ENCODE measurements at places on chromosomes 4 and X.

GRCh38 chr4:56086073-56086541 lies 137.4 kb downstream of the CEP135 start:
- peak; percentile 17 for DNase-seq

DNA sequence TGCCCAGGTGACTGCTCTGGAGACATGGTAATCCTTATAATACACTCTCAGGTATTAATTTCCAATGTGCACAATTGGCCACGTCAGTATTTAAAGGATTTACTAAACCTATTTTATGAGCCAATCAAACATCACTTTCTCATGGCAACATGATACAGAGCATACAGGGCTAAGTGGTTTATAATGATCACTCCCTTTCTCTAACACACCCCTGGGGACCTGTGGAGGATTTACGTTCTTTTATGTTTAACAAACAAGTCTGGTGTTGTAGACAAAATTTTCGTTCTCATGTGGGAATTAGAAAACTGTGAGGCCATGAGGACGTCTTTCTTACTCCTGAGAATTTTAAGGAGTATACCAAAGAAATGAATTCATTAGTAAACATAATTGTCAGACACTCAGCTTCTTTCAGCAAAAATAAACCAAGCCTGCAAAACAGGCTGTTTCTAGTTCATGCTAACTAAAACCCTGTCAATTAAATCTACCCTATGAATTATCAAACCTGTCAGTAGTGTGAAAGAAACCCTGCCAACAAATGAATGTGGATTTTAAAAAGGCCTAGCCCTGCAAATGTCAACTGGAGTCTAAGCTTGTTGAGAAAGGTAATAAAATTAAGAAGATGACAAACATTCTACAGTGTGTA lies 155.8 kb downstream of the PDGFC start:
- peak; percentile 84 for DNase-seq

GRCh38 chr4:139563515-139563914 lies 7.5 kb upstream of the SETD7 start:
- no peak for DNase-seq

GRCh38 chrX:111040377-111041017 lies 55.5 kb upstream of the PAK3 start:
- no peak for DNase-seq

DNA sequence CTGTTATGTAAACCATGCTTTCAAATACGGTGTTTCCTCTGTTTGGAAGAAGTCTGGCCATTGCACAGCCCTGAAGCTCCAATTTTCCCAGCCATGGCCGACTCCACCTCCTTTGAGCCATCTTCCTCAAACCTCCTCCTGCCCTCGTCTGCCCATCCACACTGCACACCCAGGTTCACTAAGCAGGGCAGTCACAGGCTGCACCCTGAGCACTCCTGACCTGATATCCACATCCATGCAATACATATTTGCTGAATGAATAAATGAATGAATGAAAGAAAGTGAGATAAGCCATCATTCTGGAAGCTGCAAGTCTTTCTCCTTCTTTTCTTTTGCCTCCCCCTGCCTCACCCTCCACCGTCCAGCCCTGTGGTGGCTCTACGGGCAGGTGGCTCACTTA lies 22.2 kb downstream of the XG start:
- DNase-seq, result no peak

DNA sequence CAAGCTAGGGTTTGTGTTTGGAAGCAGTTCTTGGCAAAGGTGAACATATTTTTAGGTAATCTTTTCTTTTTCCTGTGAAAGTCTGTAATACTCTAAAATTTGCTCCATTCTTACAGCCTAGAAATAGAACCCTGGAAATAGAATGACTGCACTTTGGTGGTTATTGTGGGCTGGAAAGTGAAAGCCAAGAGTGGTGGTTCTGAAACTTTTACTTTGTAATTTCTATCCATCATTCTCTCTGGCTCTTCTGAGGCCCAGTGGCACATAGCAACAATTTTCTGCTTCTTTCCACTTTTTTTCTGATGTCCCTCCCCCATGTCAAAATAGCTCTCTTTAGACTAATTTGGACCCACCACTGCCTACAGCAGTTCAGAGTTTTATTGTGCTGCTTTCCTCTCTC lies 300.4 kb upstream of the RPS6KA3 start:
- no peak for DNase-seq
